Right renal cortex interstitium (tissue), 3 donors: ENCODE measurements at places on chromosomes 1 and 21. TPM values are rescaled to one million over a fixed set of nuclear protein-coding genes. Genes with fewer than 3 reads are reported as not detected.

SLAMF6 gene
- polyA plus RNA-seq: 0.06 TPM

C1orf141 gene
- 0.23 TPM for polyA plus RNA-seq

MSH4 gene
- polyA plus RNA-seq: 0.22 TPM

ANKRD35 gene
- 2.1 TPM for polyA plus RNA-seq

GPR37L1 gene
- 0.04 TPM for polyA plus RNA-seq

KRTAP10-5 gene
- not detected for polyA plus RNA-seq

SPOCD1 gene
- polyA plus RNA-seq: 0.04 TPM

LAMC2 gene
- 5.5 TPM for polyA plus RNA-seq

MATN1 gene
- polyA plus RNA-seq: 0.17 TPM

CELA3B gene
- polyA plus RNA-seq: not detected

BTBD19 gene
- 9.1 TPM for polyA plus RNA-seq

OR2L13 gene
- polyA plus RNA-seq: not detected
